CD4-positive, alpha-beta T cell treated with Interleukin-4 for 4 hours (primary cell): ENCODE measurements at places on chromosomes 16 and 17.

GRCh38 chr16:21226749-21227148 is 6.8 kb upstream of the ANKS4B start:
- no peak for DNase-seq

DNA sequence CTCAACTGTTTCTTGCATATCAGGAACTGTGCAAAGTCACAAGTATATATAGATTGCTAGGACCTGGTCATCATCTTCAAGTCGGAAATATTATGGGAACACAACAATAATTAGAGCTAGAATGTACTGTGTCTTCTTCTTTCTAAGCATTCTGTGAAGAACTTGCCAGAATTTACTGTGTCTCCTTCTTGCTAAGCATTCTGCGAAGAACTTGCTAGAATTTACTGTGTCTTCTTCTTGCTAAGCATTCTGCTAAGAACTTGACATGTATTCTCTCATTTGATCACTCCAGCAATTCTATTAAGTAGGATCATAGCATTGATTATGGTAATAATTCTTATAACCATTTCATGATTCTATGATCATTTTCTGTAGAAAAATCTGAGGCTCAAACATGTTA is 231.7 kb downstream of the FOXL1 start:
- DNase-seq = no peak

DNA sequence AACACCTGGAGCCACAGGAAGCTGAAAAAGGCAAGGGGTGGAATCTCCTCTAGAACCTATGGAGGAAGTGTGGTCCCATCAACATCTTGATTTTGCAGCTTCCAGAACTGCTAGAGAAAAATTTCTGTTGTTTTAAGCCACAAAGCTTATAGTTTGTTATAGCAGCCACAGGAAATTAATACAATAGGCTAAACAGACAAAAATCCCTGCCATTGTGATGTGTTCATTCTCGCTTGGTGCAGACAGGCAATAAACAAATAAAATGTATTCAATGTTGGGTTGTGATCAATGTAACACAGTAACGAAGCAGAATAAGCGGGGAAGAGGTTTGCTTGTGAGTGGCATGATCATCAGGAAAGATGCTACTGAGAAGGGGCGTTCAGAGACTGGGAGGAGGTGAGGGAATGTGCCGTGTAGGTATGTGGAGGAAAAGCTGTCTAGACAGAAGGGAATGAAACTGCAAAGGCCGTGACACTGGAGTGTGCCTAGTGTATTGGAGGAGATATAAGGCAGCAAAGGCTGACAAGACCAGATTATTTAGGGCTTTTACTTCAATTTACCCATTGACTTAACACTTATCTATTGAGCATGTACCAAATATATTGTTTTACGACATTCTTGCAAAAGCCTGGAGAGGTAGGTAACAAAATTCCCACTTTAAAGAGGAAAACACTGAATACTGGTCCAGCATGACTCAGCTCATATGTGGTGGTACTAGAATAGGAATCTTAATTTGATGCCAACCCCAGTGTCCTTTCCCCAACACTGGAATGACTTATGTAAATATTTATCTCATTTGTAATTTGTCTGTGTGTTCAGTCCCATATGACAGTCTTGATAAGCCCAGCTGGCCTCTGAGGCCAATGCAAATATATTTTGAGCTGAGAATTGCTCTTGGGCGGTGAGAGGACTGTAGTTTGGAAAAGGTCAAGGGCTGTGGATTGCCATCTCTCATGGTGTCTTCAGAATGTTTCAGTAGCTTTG is 375.9 kb downstream of the CDH13 start:
- DNase-seq = no peak

DNA sequence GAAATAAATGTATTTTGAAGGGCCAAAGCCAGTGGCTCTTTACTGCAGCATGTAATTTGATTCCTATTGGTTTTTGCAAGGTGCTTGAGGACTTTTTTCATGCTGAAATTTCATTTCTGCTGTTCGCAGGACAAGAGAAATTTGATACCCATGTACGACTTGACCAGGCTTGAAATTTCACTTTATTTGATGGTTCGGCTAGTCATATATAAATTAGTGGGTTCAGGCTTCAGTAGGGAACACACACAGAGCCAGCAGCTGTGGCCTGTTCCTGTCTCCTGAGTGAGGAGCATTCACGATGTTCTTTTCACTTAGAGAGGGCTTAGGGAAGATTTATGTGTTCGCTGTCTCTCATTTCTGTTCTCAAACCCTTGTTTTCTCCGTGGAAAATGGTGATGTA is 258.4 kb upstream of the CACNG5 start:
- no peak for DNase-seq

DNA sequence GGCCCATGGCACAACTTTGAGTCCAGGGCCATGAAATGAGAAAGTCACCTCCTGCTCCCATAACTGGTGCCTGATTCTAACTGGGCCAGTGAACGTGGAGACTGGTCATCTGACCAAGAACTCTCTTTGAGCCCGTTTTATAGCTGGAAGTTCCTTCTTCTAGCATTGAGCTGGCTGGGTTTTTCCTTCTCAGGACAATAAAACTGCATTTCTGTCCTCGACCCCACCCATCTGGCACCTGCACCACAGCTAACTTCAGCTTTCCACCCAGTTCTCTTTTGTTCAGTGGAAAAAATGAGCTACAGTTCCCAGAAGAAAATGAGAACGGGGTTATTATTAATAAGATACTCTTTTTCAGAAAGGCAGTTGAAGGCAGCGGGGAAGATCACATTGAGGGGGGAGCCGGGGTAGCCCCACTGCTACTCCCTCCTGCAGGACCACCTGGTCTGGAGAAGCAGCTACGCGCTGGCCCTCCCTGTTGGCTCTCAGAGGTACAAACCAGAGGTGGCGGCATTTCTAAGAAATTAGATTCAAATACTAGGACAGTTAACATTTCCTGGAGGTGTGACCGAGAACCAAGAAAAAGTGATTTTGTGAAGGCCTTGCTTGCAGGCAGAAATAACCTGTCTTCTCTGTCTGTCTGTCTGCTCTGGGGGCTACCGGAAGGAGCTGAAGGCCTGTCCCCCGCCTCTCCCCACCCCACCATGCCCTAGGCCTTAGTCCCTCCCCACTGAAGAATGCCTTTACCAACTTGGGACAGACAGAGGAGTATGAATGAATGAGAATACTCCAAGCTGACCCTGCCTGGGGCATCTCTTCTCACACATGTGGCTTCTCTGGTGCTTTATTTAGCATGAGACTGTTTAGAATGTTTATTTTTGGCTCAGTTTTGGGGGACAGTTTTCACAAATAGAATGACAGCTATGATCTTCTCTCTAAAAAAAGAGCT is 123.9 kb downstream of the XYLT1 start:
- DNase-seq = no peak

- DNase-seq = no peak
These were observed 18.1 kb downstream of the NCOR1 start for GRCh38 chr17:16197276-16197675.

DNA sequence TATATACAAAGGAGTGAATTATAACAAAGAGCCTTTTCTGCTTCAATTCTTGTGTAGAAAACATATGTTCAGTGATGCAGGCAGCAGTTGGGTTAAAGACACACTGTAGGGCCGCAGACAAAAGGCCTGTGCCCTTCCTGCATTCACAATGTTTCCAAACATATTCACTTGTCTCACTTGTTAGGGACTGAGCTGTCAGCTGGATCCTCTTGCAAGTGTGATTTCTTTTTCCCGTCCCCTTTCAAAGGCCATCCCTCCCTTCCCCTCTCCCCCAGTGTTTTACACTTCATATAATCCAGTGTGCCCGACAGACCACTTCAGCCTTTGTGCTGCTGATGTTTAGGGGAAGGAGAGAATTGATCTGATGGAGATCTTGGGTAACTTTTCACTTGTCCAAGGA is 217.0 kb downstream of the FTO start:
- DNase-seq = no peak

GRCh38 chr16:57689762-57690558 is 4.6 kb upstream of the DRC7 start:
- DNase-seq = peak; percentile 15

- DNase-seq = peak; percentile 54
These were observed 79.6 kb upstream of the TEKT1 start for GRCh38 chr17:6910987-6911603.

- no peak for DNase-seq
These were observed 572 bp downstream of the FAM171A2 start for GRCh38 chr17:44362949-44363612.

DNA sequence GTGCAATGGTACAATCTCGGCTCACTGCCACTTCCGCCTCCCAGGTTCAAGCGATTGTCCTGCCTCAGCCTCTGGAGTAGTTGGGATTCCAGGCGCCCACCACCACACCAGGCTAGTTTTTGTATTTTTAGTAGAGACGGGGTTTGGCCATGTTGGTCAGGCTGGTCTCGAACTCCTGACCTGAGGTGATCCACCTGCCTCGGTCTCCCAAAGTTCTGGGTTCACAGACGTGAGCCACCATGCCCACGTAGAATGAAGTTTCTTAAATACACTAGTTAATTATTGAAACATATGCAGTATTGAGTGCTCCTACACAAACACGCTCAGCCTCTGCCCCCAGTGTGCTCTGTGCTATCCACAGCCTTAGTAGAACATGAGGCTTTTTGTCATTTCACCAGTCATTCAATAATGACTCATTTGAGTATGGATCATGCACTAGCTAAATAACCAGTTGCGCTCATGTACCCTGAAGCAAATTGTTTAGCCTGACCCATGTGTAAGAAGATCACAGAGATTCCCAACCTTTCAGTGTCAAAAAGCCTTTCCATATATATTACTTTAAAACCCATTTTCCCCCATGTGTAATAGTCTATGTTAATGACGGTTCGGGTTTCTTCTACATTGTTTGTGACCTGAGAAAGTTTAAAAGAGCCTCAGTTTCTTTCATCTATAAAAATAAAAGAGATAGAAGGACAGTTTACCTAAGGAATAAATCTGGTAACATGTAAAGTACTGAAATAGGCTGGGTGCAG is 49.7 kb downstream of the TUBD1 start:
- DNase-seq = peak; percentile 85

DNA sequence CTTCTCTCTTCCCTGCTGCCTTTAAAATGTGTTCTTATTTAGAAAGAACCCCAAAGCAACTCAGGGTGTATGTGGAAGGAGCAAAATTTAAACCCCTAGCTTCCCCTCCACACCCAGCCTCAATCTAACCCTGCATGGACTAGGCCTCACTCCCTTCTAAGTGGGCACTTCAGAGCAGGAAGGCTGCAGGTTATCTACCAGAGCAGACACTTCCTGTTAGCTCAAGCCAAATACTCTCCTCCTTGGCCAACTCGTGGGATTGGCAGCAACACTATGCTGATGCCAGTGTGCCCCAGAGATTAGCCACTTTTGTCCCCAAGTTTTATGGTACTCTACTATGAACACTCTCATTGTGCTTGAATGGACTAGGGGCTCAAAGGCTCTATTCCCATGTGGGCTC is 35.6 kb downstream of the CCDC42 start:
- DNase-seq = no peak

DNA sequence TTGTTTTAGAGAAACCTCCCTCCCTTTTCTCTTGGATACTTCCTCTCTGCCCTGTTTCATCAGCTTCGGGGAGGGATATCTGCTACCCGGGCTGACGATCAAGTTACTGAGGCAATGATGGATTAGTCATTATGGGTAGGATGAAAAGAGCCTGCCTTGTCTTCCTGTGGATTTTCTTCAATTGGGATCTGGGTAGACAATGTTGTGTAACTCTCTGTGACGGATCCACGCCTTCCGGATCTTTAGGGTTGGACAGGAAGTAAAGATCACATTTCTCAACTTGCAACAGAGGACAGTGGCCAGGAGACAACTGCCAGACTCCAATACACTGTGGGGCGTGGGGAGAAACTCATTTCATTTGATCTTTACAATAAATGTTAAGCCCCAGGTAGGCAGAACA is 11.3 kb upstream of the CHST6 start:
- DNase-seq = no peak

GRCh38 chr16:16108759-16109158 is 114.5 kb downstream of the ABCC6 start:
- DNase-seq = no peak

DNA sequence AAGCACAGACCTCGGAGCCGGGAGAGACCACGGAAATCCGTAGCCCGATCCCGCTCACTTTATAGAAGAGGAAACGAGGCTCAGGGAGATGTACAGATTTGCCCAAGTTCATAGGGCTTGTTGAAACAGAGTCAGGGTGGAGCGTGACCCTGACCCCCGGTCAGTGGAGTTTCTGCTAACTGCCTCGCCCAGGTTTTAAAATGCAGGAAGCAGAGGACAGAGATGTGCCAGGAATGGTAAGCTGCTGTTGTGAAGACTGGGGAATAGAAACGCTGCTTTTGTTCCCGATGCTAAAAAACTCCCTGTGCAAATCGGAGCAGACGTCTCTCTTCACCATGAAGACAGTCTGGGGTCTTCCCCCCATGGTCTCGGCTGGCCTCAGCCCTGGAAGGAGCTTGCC is 403.0 kb downstream of the SEC14L1 start:
- no peak for DNase-seq

DNA sequence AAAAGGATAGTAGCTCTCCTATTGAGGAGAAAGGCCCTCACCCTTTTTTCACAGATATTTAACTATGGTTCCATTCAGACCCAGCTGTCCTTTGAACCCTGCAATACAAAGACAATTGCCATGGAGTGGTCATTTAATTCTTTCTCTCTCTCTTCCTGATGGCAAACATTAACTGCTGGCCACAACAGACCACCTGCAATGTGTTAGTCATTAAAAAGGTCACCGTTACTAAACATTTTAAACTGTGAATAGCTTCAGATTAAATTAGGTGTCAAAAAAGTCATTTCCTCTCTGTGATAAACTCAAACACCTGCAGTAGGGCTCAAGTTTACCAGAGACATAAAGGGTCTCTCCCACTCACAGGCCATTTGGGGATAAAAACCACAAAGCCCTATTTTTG is 697.2 kb downstream of the TOX3 start:
- no peak for DNase-seq
